ENCODE measurements at places on chromosomes 11 and 22.
A peak's percentile ranks its signal among the peaks of the same experiment; 100 is the strongest.

- no peak for DNase-seq
Measured at GRCh38 chr22:29148826-29149225, 56.9 kb upstream of the EMID1 start.

GRCh38 chr11:113172382-113172951, 141.9 kb upstream of the TTC12 start:
- no peak for DNase-seq

GRCh38 chr11:73753938-73754337, 6.9 kb downstream of the RAB6A start:
- no peak for DNase-seq

- no peak for DNase-seq
Measured at GRCh38 chr11:35911013-35911412, 32.8 kb upstream of the LDLRAD3 start.

DNA sequence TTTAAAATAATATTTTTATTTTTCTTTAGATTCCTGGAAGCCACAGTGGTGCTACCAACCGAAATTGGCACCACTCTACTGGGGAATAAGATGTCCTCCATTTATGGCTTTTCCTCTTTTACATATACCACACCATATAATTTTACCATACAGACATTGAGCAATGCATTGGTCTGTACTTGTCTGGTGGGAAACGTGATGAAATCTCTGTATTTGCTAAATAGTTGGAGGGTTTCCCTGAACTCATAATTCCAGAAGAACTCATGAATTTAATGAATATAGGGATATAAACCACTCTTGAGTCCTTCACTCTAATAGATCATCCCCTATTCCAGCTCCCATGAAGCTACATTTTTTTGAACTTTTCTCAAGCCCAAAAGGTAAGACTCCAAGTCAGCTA, 28.0 kb upstream of the MMP13 start:
- DNase-seq = no peak

GRCh38 chr11:96736601-96737000, 346.8 kb downstream of the JRKL start:
- no peak for DNase-seq

DNA sequence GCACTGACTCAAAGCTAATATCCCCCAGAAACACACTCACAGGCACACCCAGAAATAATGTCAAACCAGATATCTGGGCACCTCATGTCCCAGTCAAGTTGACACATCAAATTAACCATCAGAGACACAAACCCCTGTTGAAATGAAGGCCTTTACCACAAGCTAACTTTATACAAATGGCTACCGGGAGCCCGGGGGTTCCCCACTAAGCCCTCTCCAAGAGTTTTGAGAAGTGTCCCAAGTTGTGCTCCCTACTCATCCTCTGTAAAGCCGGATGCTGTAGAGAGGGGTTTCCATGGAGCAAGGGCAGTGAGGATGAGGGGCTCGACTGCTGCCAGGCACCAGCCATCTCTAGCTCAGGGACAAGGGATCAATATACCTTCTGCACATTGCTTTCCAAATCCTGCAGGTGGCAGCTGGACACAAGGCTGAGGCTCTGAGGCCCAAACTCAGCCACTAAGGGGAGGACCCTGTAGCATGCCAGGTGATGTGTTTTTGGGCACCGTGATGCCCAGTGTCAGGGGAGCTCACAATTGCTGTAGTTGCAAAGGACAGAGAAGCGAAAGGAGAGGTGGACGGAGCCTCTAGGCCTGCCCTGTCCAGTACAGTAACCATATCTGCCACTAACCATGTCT, 145.7 kb downstream of the TTC17 start:
- peak; percentile 20 for DNase-seq

- no peak for DNase-seq
Measured at GRCh38 chr22:48112687-48113521, 1350.5 kb downstream of the TBC1D22A start.

GRCh38 chr22:50016988-50017700, 4.6 kb upstream of the IL17REL start:
- DNase-seq = no peak

DNA sequence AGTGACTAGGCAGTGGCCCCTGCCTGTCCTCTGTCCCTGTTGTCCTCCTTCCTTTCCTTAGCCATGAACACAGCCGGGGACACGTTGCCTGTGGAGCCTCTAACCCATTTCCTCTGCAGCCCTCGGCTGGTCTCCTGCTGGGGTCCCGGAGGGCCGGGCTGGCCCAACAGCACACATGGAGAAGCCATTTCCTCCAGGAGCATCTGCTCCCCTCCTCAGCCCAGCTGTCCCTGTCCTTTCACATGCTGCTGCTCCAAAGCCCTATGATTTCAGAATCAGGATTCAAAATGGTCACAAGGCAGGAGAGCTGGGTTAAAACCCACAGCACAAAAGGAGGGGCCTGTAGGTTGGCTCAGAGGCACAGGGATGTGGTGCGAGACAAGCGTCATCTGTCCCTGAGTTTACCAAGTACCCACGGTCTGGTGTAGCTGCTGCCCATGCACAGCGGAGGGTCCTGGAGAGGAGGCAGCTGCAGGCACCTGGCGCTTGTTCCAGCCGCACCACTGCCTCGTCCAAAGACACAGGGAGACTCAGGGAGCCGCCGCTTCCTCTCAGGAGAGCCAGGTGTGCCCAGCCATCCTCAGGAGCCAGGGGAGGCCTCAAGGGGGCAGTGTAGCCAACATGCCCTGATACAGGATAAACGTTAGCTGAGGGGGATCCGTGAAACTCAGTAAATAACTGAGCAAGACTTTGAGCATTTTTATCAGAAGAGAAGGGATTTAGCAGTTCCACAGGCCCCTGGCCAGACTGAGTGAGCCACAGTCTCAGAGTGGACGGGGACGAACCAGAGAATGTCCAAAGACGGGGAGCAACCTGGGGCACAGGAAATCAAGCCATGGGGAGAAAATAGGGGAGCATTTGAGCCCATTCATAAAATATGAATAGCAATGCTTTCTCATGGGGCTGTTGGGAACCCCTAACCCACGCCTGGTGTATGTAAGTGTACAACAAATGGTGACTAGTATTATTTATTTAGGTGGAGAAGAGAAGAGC, 3.9 kb upstream of the VSIG10L2 start:
- peak; percentile 51 for DNase-seq

DNA sequence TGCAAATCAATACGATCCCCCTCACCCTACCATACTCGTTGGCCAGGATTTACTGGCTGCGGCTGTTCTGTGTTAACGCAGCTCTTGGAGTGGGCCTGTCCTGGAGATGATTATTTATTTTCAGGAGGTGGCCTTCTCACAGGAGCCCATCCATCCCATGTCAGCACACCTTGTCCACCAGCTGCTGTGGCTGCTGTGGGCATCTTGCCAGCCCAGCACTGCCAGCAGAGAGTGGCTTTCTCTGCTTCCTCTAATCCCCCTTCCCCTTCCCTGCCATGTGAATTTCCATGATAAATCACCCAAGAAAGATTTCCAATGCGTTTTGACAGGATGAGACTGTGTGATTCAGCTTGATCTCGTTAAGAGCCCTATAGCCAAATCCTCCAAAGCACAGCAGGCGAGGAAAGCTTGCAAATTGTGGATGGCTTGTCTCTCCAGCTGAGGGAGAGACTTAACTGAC, 309.1 kb upstream of the C11orf87 start:
- no peak for DNase-seq

DNA sequence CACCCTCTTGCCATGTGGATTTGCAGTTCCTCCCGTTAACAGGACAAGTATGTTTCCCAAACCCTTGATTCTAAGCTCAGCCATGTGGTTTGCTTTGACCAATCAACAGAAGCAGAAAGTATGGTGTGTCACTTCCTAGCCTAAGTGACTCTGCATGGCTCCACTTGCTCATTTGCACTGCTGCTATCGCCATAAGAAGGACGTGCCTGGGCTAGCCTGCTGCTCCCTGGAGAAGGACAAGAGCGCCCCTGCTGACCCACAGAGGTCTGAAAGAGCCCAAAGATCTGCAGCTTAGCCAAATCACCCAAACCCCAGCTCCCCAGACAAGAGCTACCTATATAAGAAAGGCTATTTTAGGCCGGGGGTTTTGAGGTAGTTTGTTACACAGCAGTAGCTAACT, 18.0 kb downstream of the TBRG1 start:
- no peak for DNase-seq

DNA sequence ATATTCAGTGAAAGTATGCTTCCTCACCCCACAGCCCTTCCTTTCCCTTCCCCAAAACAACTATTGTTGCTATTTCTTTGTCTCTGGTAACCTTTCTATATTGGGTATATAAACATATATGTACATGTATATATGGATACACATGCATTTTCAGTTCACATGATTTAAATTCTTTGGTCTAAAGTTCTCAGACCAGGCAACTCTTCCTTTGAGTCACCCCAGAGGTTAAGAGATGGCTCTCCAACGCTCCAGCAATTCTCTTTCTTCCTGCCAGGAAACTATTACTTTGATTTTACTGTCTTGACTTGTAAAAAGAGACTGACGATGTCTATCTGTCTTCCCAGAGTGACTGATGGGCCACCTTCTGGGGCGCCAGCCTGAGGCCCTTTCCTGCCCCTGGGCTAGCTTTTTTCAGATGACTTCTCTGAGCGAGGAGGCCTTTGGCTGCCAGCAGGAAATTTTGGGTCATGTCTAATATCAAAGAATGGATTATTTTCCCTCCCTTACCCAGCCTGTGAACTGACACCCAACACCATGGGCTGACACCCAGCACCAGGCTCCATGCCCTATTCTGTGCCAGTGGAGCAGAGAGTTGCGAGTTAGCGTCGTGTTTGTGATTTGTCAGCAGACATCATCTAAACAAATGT, 14.4 kb upstream of the ST3GAL4 start:
- DNase-seq = no peak

DNA sequence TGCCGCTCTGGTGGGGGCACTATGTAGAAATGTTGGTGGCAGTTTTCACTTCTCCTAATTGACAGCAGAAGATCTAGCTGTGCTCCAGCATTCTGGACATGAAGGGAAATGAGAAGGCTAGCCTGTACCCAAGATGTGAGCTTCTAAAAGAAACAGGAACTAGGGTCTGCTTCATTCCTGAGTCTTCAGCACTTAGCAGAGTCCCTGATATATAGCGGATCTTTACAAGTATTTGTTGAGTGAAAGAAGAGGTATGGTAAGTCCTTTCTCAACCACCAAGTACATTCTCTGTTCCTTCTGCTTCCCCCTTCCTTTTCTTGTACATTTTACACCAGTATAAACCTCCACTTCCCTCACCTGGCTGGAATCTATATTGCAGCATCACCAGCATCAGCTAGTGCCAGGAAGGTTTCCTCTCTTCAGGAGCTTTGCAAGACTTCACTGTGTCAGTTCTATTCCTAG, 408.3 kb upstream of the CADM1 start:
- DNase-seq = no peak

- no peak for DNase-seq
Measured at GRCh38 chr11:80462211-80462610, 1021.4 kb upstream of the TENM4 start.

GRCh38 chr22:22450343-22450839, 58.2 kb downstream of the ZNF280B start:
- no peak for DNase-seq

DNA sequence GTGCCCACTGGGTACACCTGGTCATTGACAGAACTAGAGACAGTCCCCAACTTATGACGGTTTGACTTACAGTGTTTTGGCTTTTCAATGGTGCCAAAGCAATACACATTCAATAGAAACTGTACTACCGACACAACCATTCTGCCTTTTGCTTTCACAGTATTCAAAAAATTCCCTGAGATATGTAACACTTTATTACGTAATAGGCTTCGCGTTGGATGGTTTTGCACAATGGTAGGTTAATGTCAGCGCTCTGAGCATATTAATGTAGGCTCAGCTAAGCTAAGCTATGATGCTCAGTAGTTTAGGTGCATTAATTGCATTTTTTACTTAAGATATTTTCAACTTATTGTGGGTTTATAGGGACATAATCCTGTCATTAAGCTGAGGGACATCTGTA, 105.1 kb upstream of the B3GAT1 start:
- DNase-seq = no peak

DNA sequence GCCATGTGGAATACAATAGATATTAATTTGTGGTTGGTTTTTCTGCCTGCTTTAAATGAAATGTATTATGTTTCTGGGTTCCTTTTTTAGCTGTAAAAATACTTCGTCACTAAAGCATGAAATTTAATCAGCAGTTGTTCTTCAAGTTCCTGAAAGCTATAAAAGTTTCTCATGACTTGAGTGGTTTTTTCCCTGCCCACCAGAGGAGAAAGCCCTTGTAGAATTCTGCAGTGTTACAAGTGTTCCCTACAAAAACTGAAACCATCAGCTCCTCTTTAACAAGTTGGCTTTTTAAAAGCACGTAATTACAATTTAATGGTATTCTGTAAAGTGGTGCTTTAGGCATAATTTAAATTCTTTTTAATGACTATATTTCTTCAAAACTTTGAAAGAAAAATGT, 56.2 kb downstream of the PANX1 start:
- DNase-seq = no peak

GRCh38 chr11:15750535-15751308, 605.6 kb downstream of the SOX6 start:
- no peak for DNase-seq

DNA sequence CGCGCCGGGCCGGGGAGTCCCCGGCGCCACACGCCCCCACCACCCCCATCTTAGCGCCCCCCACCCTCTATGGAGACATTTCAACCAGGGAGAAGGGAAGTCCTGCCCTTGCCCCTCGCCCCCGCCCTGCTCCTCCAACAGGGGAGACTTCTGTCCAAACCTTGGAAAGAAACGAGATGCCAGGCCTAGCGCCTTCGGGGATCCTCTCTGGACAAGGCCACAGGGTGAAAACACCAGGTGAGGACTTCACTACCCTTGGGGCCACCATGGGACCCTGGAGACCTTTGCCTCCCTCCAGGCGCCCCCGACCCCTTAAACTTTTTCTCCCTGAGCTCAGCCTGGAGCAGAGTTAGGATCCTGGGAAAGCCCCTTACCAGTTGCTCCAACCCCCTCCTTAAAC, 11.6 kb upstream of the NPAS4 start:
- DNase-seq = no peak

- peak; percentile 2 for DNase-seq
Measured at GRCh38 chr11:84524422-84525051, 1102.6 kb downstream of the DLG2 start.

DNA sequence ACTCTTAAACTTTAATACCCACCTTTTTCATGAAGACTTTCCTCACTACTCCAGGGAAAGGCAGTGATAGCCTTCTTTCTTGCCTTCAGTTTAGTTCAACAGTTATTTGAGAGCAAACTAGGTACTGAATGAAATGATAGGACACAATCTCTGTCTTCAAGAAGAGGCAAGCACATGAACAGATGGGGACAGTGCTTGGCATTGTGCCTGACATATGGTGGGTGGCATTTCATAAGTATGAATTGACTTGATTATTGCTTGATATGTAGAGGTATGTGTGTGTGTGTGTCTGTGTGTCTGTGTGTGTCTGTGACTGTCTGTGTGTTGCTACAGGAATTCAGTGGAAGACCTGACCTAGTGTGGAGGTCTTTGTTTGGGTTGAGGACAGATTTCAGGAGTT, 504.1 kb downstream of the NELL1 start:
- no peak for DNase-seq
